ENCODE measurements at places on chromosomes 4 and X.
A peak's percentile ranks its signal among the peaks of the same experiment; 100 is the strongest.

GRCh38 chrX:66408507-66408906, 230.4 kb downstream of the EDA2R start:
- no peak for DNase-seq

- DNase-seq: no peak
Observed at GRCh38 chr4:73770917-73771316, 30.5 kb downstream of the CXCL8 start.

DNA sequence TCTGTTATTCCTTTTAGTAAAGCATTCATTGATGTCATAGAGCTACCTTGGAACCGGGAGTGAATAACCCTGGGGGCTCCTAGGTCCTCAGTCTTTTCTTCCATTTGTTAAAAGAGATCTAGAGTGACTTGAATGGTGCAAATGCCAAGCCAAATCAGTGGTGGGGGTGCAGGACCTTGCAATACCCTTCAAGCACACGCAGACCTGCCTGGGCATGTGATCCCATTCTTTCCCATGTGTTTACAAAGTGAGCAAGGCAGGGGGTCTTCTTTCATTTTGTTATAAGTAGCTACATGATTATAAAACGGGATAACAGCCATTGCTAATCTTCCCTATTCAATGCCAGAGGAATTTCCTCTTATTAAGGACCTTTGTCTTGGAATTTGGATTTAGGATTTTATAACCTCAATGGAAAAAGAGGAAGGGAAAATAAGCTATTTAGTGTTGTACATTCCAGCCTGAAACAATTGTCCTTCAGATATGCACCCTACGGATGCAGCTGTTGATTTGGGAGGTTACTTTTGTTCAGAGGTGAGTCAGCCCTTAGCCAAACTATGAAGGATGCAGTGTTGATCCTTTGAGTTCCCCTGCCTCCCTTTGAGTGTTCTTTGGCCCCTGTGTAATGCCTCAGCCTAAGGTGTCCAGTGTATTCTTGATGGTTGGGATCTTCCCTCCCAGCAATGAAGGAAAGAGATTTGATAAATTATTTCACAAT, 623.8 kb upstream of the HTR2C start:
- no peak for DNase-seq

DNA sequence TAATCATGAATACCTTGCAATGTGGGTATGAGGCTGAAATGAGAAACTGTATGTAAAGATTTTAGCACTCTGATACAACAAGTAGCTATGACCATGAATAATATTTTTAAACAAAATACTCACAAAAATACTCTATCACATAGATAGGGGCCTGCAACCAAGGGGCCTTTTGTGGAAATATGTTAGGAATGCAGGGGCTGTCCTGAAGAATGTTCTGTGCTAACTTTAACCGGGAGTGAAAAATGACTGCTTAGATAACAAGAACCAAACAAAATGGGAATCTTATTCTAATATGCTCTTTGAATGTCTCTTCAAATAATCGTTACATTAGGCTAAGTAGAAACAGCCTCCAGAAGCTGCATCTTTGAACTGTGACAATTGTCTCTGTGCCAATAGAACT, 37.9 kb upstream of the GYPA start:
- DNase-seq: no peak

GRCh38 chr4:172989984-172990820, 178.4 kb upstream of the GALNT7 start:
- no peak for DNase-seq

GRCh38 chr4:108037884-108038283, 48.2 kb downstream of the HADH start:
- no peak for DNase-seq

DNA sequence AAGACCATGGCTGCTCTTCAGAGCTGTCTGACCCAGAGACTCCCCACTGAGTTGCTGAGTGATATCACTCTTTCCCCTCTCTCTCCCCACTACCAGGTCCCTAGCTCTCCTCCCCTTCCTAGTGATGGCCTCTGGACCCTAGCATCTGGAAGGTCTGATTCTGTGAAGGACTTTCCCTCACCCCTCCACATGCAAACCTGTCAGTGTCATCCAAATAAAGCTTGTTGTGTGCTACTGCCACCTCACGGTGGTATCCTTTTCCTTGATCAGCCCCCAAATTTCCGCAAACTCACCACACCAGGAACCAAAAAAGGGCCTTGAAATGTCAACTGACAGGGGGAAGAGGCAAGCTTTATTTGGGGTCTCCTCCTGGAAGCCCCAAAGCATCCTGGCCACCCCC, 500.2 kb downstream of the IDS start:
- no peak for DNase-seq

DNA sequence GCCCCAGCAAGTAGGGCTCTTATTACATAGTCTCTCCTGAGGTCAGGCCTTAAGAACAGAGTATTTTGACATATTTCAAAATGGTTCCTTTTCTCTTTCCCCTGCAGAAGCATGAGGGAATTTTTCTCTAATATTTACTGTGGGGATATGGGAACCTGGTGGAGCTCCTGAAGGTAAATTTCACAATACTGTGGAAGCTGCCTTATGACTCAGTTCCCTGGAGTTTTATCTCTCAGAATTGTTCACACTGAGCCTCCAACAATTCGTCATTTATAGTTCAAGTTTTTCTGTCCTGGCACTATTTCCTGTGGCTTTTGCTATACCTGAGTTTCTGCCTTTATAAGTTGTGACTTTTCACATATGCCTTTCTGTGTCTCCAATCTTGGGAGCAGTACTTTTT, 607.2 kb upstream of the NDST4 start:
- DNase-seq: no peak

DNA sequence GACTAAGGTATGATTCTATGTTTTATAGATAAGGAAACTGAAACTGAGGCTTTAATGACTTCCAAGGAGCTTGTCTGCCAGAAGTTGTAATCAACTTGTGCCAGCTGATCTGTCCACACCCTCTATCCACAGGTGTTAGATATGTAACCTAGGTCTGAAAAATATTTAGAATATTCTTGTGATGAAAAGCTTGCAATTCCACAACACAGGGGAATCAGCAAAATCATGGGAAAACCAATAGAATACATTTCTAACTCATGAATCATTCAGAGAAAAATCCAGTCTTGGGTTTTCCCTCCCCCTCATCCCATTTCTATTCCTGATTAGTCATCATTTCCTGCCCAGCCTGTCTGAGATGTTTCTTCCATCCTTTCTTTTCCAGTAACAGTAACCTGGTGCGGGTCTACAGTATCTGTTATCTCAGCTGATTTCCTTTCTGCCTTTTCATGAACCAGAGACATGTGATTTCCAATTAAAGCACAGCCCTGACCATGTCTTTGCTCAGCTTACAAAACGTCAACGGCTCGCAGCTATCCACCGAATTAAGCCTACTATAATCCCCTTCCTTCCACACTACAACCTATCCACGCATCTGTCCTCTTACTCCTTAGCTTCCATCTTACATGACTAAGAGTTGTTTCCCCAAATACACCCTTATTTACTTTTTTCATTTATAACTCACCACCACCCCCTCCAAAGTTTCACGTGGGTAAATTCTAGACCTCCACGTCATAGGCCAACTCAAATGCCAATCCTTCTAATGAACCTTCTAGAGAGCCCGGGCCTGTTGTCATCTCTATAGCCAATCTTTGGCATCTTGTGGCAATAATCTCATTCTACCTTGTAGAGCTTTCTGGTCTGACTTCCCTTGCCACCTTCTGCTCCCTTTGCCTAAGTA, 961 bp upstream of the NOCT start:
- peak; percentile 9 for DNase-seq

GRCh38 chr4:32864713-32865351, 2144.7 kb downstream of the PCDH7 start:
- DNase-seq: no peak

DNA sequence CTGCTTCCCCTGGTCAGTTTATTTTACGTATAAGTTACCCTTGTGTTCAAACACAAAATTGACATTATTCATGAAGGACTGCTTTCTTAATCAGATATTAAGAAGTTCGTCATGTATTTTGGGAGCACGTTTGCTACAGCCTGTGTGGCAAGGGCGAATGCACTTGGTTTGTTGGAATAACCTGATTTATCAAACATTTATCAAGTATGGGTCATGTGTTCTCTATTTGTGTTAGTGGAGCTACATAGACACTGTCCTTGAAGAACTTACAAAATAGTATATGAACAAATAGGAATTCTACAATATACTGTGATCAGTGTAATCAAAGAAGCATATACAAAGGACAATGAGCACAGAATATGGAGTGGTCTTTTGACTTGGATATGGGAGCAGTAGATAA, 22.4 kb downstream of the RAB33B start:
- no peak for DNase-seq

DNA sequence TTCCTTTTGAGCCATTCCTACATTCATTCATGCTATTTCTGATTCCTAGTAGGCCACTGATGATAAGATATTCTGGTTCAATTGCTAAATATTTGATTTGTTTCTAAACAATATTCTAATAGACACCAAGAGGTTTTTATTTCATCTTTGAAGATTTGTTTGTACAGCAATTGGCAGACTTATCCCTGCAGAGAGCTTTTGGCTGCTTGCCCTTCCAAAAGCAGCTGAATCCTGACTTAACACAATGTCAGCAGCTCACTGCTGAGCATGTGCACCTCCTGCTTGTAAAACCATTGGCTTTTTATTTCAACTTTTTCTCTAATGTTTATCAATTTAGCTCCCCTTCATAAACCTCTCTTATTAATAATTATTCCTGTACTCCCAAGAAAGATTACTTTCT, 45.3 kb downstream of the MMRN1 start:
- no peak for DNase-seq

DNA sequence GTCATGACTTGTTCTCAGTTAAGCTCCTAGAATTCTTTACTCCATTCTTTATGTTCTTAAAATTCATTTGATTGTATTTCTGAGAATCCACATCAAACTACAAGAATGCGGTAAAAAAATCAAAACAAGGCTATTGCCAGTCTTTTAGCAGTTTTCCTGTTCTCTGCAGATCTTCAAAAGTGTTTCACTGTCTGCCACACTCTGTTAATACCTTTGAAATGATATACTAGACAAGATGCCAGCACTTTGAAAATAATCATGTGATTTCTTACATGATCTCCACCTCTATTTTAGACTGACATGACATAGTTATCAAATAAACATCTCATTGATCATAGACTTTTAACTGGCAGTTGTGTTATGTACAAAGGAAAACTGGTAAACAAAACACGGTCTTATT, 30.1 kb upstream of the GPRIN3 start:
- DNase-seq: no peak

GRCh38 chr4:35604252-35604651, 640.1 kb downstream of the ARAP2 start:
- DNase-seq: no peak

DNA sequence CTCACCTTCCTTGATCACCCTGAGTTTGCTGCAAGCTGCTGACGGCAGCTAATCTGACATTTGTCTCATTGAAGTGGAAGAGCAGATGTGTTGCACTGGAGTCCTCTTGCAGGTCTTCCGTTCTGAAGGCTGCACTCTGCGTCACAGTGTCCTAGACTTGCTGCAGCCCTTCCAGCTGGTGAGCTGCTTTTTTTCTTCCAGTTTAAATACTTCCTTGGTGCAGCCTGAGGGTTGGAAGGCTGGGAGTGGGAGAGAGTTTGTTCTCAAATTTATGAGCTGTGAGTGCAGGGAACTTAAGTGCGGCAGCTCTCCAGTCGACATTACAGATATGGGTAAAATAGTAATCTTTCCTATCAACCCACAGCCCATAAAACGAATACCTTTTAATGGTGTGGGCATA, 303.6 kb upstream of the FAT1 start:
- no peak for DNase-seq

GRCh38 chr4:5877392-5877791, 15.5 kb downstream of the CRMP1 start:
- no peak for DNase-seq

- no peak for DNase-seq
Observed at GRCh38 chrX:119190091-119190681, 45.9 kb upstream of the PGRMC1 start.

GRCh38 chr4:113270520-113271319, 221.3 kb downstream of the ANK2 start:
- no peak for DNase-seq

DNA sequence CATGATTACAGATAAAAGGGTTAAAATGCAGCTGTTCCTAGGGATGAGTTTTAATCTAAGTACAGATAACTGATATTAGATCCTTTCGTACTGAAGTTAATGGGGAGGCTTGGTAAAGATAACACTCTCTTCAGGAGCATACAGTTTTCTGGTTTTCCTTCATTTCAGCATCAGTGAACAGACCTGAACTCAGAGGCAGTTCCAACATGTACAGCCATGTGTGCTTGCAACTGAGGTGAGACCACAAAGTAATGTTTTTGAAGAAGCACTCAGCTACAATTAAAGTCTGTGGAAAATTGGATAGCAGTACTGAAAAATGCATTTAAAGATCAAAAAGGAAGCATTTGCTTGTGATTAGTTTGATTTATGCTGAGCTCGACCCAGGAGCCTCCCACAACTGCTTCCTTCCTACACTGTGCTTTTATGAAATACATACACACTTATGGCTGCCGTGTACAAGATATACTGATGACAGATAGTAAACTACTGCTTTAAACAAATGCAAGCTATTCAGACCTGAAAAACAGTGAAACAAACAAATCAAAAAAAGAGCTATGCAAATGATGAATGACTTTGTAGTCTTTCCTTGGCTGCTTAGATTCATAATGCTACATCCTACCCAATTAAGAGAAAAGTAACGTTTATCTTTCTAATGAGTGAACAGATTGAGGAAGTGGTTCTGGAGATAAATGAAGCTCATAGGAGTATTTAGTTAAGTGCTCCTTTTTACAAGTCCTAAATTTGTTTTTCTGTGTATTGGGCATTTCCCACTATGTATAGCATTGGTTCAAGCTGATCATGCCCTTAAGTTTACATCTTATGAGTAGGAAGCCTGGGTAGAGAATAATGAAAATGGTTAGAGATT, 68.4 kb downstream of the PDLIM5 start:
- no peak for DNase-seq
